HT1080 (cell line): ENCODE measurements at places on chromosomes 12 and 14. TPM values are rescaled to one million over a fixed set of nuclear protein-coding genes. Genes with fewer than 3 reads are reported as not detected.
A peak's percentile ranks its signal among the peaks of the same experiment; 100 is the strongest.

Gene TBX3
- 17.2 and 18.4 TPM in 2 replicates for total RNA-seq

Gene IQSEC3
- 0.47 TPM in 1 of 2 replicates, not detected in the other for total RNA-seq

Gene RTN1
- total RNA-seq = 13.9 and 15.9 TPM in 2 replicates

Gene MFAP5
- not detected in 2 replicates for total RNA-seq

Gene DACT1
- 0.30 TPM in 1 of 2 replicates, not detected in the other for total RNA-seq

Gene CFAP73
- not detected in 2 replicates for total RNA-seq

Gene ETV6
- 7.6 and 12.4 TPM in 2 replicates for total RNA-seq

Gene IKZF4
- 0.80 and 1.9 TPM in 2 replicates for total RNA-seq

Gene STAC3
- 0.10 and 0.27 TPM in 2 replicates for total RNA-seq

DNA sequence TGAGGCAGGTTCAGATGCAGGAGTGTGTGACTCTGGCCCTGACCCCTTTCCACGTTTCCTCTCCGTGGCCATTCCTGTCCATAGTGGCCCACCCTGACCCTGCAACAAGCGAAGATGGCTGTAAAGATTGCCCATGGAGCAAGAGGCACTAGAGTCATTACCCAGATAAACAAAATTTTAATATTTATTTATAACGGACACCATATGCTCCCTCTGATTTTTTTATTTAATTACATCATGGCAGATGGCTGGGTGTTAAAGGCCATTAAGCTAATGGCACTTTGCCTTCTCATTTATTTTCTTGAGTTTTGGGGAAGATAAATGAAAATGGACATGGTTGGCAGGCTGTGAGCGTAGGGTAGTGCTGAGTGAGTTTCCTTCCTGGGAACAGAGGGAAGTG lies 58.7 kb downstream of the WSCD2 start:
- DNase-seq = no peak

- DNase-seq = no peak
Observed at GRCh38 chr12:111964935-111965334, 48.0 kb downstream of the TMEM116 start.

GRCh38 chr12:120316798-120317223 lies 10.8 kb downstream of the PLA2G1B start:
- peak; percentile 14 for DNase-seq

DNA sequence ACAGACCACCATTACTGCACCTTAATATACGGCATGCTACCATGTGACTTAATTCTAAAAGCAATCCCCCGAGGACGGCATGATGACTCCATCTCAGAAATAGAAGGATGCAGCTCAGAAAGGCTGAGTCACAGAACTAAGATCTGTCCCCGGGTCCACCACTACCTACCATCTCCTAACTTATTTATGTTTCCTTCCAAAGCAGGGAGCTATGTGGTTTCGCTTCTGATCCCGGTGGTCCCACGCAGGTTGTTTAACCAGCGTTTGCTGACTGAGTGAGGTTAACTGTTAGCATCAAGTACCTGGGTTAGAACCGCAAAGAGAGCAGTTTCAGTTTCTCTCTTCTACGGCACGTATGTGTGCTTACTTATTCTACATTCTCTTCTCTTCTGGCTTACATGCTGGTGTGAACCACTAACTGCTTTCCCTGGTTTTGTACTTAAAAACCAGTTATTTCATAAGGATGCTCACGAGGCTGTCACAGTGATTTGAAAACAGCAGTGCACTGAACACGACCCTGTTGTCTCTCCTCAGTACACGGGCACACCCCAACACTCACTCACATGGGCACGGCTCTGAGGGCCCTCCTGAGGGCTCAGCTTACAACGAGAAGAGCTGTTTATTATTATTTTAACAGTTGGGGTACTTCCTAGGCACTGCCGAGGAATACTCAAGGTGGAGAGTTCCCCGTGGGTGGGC lies 66.7 kb downstream of the CCDC88C start:
- DNase-seq = peak; percentile 66

DNA sequence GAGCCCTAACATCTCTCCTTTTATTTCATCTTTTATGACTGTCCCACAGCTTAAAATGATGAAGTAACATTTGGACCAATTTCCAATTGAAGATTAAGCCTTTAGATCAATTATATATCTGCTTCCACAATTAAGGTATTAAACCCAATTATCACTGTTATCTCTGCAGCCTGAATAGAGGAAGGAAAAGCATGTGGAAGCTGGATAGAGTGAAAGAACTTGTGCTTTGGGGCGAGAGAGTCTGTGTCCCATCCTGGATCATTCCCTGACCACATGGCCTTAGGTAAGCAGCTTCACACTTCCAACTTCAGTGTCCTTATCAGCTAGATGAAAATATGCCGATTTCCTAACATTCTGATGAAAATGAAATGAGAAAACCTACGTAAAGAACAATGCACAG lies 61.4 kb upstream of the TSPAN8 start:
- DNase-seq = no peak

DNA sequence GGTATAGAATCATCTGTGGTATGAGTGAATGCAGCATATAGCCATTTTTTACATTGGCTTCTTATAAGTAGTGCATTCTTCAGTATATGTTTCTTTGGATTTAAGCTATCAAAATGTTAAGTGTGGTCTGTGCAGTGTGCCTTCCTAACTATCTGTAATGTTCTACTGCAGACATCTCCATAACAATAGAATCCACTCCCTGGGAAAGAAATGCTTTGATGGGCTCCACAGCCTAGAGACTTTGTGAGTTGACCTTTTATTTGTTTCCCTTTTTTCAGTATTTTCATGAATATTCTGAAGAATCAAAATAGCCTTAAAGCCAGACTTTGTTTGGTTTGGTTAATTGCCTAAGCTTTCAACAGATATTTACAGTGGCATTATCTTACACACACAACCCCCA lies 107.2 kb downstream of the ZFC3H1 start:
- no peak for DNase-seq

GRCh38 chr12:25962932-25963525 lies 4.5 kb downstream of the RASSF8 start:
- no peak for DNase-seq

DNA sequence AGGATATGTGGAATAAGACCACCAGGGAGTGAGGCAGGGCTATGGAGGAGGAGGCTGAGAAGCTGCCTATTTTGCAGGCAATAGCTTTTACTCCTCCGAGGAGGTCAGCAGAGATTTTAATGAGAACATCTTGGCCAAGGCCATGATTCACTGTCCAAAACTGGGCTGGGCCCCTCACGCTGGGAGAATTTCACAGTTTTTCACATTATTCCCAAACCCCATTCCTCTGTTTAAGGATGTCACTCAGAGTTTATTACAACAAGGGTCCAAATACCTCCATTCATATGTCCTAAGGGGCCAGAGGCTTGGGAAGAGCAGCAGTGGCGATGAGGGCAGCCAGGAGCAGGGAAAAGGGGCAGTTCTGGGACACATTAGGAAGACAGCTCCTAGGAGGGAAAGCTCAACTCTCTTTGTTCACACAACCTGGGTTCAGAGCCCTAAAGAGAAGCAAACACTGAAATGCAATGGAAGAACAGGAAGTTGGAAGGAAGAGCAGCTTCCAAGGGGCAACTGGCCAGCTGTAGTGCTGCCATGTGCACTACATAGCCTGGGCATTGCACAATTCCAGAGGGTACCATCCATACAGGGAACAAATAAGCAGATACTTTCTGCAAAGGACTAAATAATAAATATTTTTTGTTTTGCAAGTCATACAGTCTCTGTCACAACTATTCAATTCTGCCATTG lies 283.2 kb downstream of the NUAK1 start:
- no peak for DNase-seq

GRCh38 chr12:52835271-52836041 lies 1.3 kb upstream of the KRT79 start:
- DNase-seq = no peak

- no peak for DNase-seq
Observed at GRCh38 chr12:3496957-3497356, 6.0 kb downstream of the PRMT8 start.

DNA sequence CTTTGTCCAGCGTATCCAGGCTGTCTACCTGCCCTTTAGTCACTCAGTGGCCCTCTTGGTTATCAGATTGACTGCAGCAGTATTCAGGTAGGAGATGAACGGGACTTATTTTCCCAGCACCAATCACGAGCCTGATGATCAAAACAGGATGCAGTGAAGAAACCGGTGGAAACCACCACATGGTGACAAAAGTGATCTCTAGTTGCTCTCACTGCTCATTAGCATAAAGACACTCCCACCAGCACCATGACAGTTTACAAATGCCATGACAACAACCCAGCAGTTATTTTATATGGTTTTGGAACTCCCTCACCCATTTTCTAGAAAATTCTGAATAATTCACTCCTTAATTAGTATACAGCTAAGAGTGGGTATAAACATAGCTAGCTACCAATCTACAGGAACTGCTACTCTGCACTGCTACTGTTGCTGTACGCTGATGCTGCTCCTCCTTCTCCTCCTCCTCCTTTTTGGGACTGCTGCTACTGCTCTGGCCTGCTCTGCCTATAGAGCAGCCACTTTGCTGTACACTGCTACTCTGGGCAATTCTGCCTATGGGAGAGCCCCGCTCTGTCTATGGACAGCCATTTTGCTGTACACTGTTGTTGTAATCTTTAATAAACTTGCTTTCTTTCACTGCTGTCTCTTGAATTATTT lies 142.5 kb upstream of the SSTR1 start:
- peak; percentile 30 for DNase-seq

- DNase-seq = no peak
Observed at GRCh38 chr12:26489908-26490307, 294.5 kb downstream of the SSPN start.

DNA sequence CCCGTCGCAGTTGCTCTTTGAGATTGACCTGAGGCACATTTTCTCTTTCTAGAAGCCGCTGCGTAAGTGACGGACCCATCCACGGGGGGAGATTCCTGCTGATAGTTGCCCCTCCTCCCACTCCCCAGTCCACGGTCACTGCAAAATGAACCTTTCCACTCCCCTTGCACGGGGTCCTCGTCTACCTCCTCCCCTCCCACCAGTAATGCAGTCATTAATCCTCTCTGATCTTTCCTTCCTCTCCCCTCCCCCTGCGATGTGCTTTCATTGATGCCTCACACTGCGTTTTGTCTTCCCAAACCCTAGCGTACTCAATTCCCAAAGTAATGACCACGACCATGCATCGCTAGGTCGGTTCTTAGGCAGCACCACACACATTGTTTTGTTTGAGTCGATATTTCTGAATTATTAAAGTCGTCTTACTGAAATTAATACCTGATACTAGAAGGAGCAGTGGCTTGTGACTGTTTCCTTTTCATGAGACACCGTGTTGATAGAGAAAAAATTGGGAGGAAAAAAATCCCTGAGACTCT lies 857 bp downstream of the ETNK1 start:
- DNase-seq = peak; percentile 39

GRCh38 chr12:89354612-89355067 lies 2.3 kb upstream of the DUSP6 start:
- no peak for DNase-seq

DNA sequence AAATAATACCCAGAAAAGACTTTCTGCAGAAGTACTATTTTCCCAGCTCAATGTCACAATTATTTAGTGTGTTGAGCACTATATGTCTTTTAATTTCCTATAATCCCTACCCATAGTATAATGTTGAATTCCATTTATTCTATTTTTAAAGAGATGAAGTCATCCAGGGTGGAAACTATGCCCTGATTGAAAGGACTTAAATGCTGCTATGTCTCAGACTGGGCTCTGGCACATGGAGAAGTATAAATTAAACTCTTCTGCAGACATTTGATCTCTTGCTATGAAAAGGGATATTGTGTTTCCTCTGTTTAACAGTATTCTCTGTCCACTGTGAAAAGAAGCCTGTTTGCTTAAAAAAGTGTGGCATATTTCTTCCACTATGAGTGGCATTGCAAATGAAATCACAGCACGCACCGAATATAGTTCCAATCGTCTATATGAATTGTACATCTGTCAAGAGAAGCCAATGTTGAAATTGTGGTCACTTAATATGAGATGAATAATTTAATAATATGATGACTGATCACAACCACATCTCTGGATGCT lies 192.3 kb downstream of the BCAT1 start:
- DNase-seq = no peak
